NCI-H1417 (cell line): ENCODE measurements at places on chromosomes 4 and X.

GRCh38 chr4:42632653-42633382, 24.1 kb downstream of the ATP8A1 start:
- DNase-seq = peak; percentile 18

GRCh38 chr4:189659287-189659686, 281.4 kb upstream of the FRG1 start:
- no peak for DNase-seq

GRCh38 chr4:148814030-148814429, 371.8 kb upstream of the NR3C2 start:
- DNase-seq = no peak

DNA sequence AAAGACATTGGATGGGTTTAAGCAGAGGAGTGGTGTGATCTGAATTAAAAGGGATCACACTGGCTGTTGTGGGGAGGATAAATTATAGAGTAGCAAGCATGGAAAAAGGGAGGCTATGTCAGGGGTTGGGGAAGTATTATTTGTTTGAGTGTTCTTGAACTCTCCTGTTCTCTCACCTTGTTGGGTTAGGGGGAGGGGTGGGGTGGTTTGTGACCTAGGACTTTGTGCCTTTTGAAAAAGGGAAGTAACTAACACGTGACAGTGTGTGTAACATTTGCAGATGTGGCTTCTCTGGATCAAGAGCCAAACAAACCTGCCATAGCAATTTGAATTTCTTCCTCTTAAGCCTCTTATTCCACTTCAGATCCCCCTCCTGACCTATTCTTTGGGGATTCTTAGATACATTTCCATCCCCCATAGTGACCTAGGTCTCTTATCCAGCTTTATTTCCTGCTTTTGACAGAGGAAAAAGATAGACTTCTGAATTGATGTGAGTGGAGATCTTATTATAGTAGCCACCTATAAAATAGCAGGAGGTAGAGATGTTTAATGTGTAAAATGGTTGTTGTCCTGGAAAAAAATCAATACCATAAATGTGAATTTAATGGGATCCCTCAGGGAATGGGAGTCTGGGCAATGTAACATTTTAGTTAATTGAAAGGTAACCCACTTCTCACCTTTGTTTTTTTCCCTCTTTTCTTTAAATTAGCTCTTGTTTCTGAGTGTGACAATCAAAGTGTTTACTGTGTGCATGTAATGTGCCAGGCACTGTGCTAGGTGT, 120.4 kb downstream of the CT47B1 start:
- peak; percentile 19 for DNase-seq

DNA sequence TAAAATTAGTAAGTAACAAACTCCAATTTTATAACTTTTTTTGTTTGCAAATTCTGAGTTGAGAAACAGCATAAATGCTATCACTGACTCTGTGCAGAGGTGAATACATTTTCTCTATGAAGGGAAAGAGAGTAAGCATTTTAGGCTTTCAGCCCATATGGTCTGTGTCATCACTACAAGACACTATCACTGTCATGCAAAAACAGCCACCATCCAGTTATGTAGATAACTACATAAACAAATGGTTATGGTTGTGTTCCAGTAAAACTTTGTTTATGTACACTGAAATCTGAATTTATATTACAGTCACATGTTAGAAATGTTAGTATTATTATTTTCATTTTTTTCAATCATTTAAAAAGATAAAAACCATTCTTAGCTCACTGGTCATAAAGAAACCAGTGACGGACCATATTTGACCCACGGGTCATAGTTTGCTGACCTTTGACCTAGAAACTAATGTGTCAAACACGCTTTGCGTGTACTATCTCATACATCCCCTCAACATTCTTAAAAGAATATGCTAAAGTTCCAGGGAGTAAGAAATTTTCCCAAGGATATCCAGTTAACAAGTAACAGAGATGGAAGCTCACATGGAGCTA, 29.1 kb downstream of the RASGEF1B start:
- no peak for DNase-seq

GRCh38 chr4:36029951-36030350, 214.4 kb downstream of the ARAP2 start:
- no peak for DNase-seq

GRCh38 chr4:16668488-16668887, 230.0 kb downstream of the LDB2 start:
- no peak for DNase-seq

DNA sequence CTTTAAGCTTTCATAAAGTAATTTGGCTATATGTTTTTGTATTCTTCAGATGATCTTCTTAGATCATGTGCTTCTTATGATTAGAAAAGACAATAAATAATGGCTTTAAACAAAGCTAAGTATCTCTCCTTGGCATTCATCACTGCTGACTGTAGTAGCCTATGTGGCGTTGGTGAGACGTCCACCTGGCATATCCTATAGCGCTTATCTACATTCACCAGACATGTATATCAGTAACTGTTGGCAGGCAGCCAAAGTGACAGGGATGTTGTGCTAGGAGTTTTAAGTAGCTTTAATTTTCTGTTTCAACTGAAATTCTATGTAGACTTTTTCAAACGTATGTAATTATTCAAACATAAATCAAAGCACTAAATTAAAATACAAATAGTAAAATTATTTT, 276.4 kb downstream of the IL15 start:
- peak; percentile 46 for DNase-seq
